ENCODE measurements at places on chromosomes 5 and 9.
A peak's percentile ranks its signal among the peaks of the same experiment; 100 is the strongest.

DNA sequence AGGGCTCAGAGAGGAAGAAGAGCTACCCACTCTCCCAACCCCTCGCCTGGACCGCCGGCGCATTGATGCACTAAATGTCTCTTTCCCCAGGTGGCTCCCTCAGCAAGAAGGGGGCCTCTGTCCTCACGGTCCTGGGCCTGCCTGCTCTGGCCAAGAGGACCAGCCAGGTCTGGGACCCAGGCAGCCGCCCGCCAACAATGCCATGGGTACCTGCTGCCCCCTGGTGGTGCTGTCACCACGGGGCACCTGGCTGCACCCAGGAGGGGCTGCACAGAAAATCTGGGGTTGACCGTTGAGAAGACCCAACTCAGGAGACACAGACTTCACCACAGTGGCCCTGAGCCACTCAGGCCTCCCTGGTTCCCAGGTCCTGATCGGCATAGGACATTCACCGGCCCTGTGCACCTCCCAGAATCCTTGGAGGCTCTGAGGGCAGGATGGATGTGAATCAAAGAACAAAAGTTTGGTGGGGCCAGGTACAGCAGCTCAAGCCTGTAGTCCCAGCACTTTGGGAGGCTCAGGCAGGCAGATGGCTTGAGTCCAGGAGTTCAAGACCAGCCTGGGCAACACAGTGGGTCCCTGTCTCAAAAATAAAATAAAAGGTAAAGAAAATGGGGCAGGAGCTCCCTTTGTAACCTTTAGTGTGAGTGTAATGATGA is 2.4 kb upstream of the VAV2 start:
- DNase-seq: peak; percentile 54

DNA sequence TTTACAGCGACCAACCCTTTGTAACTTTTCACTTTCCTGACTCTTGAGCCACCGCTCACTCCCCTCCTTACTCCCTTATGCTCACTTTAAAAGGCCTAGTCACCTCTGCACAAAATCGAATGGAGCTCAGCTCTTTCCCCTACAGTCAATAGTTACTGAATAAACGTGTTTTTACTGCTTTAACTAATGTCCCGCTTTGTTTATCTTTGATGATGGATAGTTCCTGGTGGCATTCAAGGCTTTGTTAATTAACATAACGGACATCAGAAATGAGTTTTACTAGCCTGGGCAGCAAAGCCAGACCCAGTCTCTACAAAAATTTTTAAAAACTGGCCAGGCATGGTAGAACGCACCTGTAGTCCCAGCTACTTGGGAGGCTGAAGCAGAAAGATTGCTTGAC is 5.0 kb downstream of the SERINC5 start:
- no peak for DNase-seq

DNA sequence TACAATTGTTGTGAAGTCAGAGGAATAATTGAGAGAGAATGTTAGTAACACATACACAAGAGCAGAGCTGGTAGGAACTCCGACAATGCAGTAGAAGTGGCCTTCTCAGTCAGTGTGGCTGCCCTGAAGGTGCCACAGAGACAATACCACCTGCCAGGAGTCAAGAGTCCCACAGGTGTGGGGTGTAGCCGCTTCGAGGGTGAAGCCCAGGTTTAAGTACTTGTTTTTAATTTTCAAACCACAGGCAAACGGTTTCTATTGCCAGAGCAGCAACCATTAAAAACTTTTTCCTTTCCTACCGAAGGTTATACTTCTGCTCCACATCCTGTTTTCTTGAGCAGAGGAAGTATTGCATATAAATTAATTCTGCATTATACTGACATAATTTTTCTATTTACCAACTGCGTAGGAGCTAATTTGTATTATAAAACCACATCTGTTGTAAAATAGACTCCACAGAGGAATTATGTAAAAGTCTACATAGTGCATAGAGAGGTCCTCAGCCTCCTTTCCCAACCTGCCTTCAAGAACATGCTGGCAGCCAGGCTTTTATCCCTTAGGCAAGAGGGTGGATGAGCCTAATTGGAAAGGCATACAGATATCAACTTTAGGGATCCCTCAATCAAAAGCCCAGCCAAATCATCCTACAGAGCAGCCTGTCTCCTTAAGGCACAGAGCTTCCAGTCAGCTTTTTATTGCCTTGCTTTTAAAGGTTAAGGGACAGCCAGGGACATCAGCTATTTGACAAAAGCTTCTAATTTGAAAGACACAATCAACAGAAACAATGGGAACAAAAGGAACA is 12.9 kb upstream of the ACTBL2 start:
- DNase-seq: no peak

- no peak for DNase-seq
Measured at GRCh38 chr9:136011703-136012496, 50.7 kb upstream of the UBAC1 start.

DNA sequence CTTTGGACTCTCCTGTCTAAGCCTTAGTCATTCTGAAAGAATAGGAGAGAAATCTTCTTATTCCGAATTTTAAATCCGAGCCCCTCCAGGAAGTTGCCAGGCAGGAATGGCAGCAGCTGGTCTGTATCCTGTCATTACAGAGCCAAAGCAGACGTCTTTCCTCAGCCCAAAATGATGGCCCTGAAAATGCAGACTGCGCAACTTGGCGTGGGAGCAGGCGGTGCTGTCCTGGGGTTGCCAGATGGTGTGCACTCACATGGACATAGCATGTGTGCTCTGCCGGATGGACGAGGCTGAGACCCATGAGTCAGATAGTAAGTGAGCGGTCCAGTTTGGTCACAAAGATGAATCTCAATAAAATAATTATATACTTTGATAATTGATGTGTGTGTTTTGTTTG is 410.4 kb downstream of the KCTD16 start:
- DNase-seq: no peak

DNA sequence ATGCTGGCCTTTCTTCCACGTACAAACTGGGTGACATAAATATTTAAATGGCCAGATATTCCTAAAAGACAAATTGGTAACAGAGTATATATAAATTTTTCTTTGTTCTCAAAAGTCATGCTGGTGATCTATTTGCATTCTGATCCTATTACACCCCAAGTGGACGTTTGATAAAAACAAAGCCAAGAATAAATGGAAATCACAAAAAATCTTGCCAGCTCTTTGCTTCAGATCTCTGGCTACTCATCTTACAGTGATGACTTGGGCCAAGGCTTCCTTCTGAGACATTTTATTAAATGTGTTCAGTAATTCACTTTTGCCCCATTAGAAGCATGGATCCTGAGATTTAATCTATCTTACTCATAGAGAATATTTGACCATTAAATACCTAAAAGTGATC is 444.3 kb upstream of the PIK3R1 start:
- no peak for DNase-seq

GRCh38 chr5:68419637-68420452 is 204.3 kb downstream of the PIK3R1 start:
- DNase-seq: no peak

GRCh38 chr9:127495884-127496555 is 44.7 kb downstream of the LRSAM1 start:
- DNase-seq: peak; percentile 18

GRCh38 chr9:68705531-68706362 is 707 bp downstream of the PIP5K1B start:
- peak; percentile 48 for DNase-seq

DNA sequence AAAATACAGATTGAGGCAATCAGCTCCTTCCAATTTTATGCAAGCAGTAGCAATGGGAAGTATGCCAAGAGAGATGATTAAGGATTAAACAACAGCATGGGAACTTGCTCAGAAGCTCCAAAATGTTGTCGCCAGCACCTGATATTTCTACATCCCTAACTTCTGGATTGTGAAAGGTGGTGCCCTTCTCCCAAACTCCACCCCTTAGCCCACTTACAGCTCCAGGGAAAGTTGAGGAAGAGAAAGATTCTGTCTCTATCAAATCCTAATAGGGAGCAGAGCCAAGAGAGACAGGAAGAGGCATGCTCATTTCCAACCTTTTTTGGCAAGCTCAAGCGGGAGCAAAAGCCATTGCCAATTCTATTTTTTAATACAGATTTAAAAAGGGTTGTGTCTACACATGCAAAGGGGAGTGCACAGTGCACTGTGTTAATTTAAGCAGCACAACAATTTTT is 92.4 kb upstream of the NR3C1 start:
- DNase-seq: peak; percentile 76

- no peak for DNase-seq
Measured at GRCh38 chr5:80147119-80147815, 108.6 kb downstream of the SERINC5 start.

GRCh38 chr9:129027224-129027684 is 877 bp downstream of the SH3GLB2 start:
- DNase-seq: no peak

DNA sequence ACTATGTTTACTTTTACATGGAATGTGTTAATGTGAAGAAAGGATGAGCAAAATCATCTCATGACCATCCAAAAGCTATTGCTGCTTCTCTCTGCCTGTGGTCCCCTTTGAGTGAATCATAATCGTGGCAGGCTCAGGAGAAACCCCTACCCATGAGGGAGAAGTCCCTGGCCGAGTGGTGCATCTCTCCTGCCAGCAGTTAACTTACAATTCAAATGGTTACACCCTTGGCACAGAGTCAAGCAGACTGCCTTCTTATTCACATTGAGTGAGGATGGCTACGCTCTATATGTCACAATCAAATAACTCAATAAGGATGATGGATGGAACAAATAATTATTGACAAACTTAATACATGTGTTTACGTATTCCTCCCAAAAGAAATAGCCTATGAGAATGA is 179.1 kb downstream of the FGF1 start:
- no peak for DNase-seq

DNA sequence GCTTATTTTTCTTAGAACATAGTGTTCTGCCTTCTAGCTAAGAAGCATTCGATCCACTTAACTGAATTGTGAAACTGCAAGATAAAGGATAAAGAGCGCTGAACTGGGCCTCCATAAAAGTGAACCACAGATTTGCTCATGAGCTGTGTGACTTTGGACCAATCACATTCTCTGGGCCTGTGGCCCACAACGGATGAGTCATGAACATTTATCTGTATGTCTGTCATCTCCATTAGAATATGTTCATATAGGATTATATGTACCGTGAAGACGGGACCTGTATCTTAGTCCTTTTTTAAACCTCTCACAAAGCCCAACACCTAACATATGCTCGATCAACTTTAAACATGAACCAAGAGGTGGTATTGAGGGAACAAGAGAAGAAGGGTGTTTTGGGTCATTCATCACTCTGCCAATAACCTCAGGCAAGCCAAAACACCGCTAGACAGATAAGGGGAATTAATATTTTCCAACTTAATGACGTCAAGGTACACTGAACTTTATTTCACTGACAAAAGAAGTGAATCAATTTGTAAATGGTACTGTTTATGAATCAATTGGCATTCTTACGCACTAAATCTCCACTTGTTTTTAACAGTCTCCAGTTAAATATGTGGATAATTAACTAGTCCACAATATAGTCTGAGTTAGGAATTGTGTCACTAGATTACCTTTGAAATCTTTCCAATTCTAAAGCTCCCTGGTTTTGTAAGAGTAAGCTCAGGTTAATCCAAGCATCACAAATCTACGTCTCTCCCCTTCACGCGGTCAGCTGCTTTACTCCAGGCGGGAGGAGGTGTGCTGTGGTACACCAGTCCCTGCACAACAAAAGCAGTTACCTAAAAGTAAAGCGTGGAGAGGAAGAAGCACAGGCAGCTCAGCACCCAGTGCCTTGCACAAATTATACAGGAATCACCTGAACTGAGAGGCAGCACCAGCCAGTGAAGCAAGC is 1.6 kb downstream of the TMEM245 start:
- DNase-seq: peak; percentile 37

DNA sequence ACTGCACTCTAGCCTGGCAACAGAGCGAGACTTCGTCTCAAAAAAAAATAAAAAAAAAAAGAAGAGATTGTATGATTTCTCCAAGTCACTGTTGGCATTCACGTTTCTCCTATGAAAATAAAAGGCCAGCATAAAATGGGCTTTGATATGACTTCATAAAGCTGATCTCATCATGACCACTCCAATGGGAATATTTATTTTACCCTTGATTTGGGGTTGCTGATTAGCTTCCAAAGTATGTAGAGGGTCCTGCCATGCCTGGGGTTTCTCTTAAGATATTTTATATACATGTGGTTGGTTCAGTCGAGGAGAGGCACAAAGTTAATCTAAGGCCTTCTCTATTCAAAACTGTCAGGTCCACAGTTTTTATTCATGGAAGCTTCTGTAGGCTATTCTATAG is 247.0 kb upstream of the TNC start:
- DNase-seq: no peak

DNA sequence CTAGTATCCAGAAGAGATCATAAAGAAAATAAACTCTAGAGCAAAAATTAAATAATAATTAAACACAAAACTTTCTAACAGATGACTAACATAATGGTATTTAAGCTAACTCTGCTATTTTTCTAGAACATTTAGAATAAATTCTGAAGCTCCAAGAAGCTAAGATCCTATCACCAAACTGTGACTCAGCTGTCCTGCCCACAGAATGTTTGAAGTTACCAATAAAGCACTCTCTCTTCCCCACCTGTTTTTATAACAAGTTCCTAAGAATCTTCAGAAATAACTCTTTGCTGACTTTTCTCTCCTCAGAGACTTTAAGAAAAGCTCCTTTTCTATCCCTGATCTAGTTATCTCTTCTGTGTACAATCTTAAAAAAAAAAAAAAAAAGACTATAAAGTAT is 6.0 kb upstream of the EFNA5 start:
- no peak for DNase-seq

DNA sequence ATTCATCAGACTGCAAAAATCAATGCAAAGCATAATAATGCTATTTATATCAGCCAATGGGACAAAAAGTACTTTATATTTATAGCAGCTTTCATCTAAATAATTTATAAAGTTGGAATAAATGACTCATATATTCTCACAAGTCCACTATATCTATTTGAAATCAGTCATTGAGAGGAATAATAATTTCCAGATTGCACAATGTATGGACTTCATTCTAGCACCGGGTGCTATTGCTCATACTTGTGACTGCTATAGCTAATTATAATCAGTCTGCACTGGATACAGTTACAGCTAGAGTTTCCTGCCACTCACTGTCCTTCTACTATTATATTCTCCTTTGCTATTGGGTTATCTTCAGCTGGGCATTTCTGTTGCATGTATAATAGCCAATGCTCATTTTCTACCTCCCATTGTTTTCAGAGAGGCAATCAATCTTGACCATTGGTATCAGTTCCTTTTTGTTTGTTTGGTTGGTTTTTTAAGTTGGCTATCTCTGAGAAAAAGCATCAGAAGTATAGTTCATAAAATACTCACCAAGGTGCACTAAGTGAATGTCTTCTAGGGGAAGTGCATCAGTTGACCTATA is 1.9 kb downstream of the CDH18 start:
- DNase-seq: no peak

GRCh38 chr5:150000990-150001659 is 586 bp downstream of the HMGXB3 start:
- no peak for DNase-seq

- no peak for DNase-seq
Measured at GRCh38 chr5:95959888-95960666, 1.6 kb downstream of the ELL2 start.

All from NCI-H2081 (cell line).